CD4-positive, alpha-beta T cell treated with Interleukin-4 for 4 hours (primary cell): ENCODE measurements at places on chromosomes 2 and 18.

GRCh38 chr2:30979822-30980245 lies 158.4 kb downstream of the GALNT14 start:
- DNase-seq, result no peak

DNA sequence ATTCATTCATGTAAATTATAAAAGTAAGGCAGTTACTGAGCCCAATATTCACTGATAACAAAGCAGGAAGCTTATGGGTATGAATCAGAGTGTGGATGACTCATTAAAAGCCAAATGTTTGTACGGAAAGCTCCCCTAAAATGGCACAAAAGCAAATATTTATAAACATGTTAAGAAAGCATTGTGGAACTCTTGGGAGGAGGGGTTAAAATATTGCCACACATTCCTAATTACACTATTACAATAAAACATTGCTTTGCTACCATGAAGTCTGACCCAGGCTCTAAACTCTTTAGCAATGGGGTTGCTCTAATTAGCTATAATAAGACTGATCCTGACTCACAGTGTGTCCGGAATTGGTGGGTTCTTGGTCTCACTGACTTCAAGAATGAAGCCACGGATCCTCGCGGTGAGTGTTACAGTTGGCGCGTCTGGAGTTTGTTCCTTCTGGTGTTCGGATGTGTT lies 110.9 kb downstream of the NAB1 start:
- peak; percentile 6 for DNase-seq

DNA sequence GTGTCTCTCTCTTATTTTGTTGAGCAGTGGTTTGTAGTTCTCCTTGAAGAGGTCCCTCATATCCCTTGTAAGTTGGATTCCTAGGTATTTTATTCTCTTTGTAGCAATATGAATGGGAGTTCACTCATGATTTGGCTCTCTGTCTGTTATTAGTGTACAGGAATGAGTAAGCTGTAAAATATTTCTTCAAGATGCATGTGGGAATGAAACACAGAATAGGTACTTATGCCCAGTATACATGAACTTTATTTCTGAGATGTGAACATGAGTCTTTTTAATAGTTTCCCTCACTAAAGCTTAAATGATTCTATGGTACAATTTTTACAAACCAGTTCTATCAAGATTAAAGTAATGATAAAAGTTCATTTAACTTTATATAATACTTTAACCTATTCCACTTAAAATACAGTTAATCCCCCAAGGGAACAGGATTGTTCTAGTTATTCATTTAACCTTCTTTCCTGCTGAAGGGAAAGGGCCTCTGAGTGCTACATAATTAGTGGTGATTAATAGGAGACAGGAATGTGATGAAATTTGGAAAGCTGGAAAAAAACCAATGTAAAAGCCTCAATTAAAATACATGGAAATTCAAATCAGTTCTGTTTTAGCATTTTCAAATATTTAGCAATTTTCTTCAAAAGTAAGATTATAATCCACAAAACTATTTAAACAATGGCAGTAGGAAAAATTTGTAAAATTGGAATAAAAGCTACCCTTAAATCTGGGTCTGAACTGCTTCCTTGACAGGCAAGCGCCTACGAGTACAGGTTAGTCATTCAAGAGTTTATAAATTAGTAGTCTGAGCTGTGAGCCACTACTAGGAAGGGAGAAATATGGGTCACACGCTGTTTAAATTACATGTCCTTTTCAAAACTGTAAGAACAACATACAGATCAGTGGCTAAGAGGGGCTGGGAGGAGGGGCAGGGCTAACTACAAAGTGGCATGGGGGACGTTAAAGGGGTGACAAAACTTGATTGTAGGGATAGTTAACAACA lies 28.9 kb downstream of the SPIRE1 start:
- DNase-seq, result no peak

DNA sequence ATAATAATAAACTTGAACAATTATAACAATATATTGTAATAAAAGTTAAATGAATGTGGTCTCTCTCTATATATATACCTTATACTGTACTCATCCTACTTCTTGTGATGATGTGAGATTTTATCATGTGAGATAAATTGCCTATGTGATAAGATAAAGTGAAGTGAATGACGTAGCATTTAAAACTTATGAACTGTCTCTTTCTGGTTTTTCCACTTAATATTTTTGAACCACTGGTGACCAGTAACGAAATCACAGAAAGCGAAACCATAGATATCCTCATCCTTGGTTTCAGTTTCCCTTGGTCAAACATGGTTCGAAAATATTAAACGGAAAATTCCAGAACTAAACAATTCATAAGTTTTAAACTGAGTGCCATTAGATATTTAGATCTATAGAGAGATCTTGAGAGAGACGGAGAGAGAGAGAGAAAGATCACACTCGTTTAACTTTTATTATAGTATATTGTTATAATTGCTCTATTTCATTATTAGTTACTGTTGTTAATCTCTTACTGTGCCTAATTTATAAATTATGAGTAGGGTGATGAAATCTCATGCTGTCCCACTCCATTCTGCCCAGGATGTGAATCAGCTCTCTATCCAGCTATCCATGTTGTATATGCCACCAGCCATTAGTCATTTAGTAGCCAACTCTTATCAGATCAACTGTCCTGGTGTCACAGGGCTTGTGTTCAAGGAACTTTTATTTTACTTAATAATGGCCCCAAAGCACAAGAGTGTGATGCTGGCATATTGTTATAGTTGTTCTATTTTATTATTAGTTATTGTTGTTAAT lies 156.8 kb downstream of the THADA start:
- DNase-seq, result no peak

DNA sequence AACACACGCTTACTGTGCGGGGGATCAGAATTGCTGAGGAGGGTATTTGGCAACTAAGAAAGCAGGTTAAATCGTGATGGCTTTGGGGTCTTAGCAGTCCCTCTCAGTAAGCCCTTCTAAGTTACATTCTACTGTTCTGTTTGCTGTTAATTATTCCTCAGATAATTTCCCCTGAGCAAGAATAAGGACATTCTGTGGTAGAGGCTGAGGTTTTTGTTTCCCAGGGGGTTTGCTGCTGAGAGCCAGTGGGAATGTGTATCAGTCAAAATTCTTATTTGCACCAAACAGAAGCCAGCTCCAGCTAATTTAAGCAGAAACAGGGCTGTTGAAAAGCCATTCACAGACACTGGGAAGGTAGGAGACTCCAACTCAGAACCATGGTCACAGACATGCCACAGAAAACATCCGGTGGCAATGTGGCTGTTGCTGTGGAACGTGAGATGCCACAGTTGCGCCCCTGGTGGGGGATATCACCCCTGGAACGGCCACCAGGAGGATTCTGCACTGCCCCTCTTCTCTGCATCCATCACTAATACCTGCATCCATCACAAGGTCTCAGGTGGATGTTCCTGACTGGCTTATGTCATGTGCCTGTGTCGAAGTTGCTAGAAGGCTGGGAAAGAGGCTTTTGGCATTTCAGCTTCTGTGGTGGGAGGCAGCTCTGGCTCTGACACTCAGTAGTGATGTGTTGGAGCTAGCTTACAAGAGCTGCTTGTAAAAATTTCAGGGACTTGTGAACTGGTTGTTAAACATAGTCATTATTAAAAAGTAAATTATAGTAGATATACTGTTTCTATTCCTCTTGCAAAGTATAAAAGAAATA lies 23.2 kb downstream of the SLC4A3 start:
- DNase-seq, result no peak

DNA sequence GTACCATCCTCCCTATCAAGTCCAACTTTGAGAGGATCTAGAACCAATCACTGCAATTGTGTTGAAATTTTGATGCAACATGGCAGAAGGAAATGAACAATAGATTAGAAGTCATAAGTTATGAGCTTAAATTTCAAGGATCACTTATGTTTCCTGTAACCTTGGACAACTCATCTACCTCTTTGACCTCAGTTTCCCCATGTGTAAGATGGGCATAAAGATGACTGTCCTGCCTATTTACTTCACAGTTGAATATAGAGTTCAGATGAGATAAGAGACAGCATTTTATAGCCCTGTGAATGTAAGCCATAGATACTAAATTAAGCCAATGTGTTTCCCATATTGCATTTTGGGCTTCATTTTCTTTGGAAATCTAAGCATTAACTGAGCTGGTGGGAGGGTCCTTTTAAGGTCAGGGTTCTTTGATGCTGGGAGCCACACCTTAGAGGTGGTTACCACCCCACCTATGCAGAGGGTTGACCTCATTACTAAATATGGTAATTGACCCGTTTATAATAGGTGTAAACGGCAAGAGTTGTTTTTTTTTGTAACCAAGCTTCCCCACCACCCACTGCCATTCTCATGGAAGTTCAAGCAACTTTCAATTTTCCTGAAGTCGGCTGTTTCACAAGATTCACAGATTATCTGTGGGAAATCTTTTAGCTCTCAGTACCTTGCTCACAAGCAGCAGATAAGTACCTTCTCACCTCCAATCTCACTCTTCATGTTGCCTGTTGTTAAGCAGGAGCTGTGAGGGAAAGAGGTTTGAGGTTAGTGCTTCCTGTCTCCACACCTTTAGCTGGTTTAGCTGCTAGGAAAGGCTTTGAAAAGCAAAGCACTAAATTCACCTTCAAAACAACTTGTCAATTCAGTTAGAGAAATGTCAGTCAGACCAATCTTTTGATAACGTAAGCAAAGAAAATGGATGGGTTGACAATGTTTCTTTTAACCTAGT lies 13.3 kb downstream of the CD28 start:
- peak; percentile 86 for DNase-seq
